ENCODE measurements at places on chromosomes 4 and X. TPM values are rescaled to one million over a fixed set of nuclear protein-coding genes. Genes with fewer than 3 reads are reported as not detected.

GRCh38 chr4:72375073-72375736 lies 193.8 kb downstream of the ADAMTS3 start:
- H3K36me3 ChIP-seq, result no peaks in the 10 kb centered on the region
- H3K27me3 ChIP-seq, result no peaks in the 10 kb centered on the region
- no peak overlapping the region for H3K27ac ChIP-seq
- DNase-seq, result no peak
- H3K4me3 ChIP-seq, result no peak overlapping the region
- H3K4me1 ChIP-seq, result no peaks in the 10 kb centered on the region

ACE2 gene
- not detected for total RNA-seq

- H3K36me3 ChIP-seq, result no peaks in the 10 kb centered on the region
- H3K27ac ChIP-seq, result peak overlapping the region; percentile 96
- peaks cover 67% of the 10 kb centered on the region for H3K4me1 ChIP-seq
- no peaks in the 10 kb centered on the region for H3K27me3 ChIP-seq
These were observed 71.7 kb upstream of the BCOR start for GRCh38 chrX:40169193-40170101.

ADH1A gene
- not detected for total RNA-seq

COX7B2 gene
- not detected for total RNA-seq

DNA sequence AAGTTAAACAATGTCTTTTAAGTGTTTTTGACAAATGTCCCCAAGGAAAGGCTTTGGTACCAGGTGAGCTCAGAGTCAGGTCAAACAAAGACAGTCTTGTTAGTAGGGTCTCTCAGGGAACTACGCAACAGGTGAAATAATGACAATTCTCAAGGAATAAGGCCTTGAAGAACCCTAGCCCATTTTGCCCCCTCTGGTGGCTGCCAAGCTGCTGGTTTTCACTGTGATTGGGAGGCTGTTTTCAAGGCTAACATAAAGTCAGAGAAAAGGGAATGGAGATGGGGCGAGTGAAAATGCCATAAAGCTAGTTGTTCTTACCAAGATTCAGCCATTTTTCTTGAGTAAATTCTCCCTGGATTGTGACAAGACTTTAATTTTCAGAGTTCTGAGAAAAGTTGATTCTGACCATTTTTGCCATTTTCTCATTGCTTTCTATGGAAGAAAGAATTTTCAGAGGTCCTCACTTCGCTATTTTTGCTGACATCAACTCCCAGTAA lies 58.7 kb downstream of the RWDD4 start:
- H3K36me3 ChIP-seq, result no peaks in the 10 kb centered on the region
- H3K4me1 ChIP-seq, result no peaks in the 10 kb centered on the region
- no peak overlapping the region for H3K4me3 ChIP-seq
- no peak overlapping the region for H3K27ac ChIP-seq
- peak; percentile 22 for DNase-seq

Data from activated CD8-positive, alpha-beta T cell treated with anti-CD3 and anti-CD28 coated beads, Interleukin-2, amount 10 ng/mL, durations not matched to agents 7 days and 5 days (primary cell).